Ammon's horn (tissue), 1 donor: ENCODE measurements at places on chromosomes 7 and 10.

GRCh38 chr10:12699781-12700556 lies 301.5 kb downstream of the CCDC3 start:
- no peak for DNase-seq

DNA sequence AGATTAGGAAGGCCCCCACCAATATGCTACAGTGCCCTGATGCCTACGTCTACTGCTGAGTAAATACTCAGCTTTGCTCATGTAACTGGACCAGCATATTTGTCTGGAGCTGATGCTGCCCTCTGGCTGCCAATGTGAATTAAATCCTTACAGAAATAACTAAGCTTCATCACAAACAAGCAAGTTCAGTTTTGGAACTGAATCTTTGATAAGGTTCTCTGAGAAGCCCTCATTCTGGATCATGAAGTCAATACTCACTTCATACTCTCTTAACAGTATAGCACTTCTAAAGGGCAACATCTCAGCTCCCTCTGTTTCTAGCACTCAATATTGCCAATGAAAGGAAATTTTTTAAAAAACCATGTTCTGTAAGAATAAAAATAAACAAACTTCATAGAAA lies 246.7 kb downstream of the ETV1 start:
- DNase-seq: peak; percentile 84

GRCh38 chr7:106895246-106895864 lies 30.3 kb downstream of the PIK3CG start:
- DNase-seq: peak; percentile 33

- no peak for DNase-seq
Observed at GRCh38 chr10:110919349-110919931, at the start of gene SHOC2. TSS of gene SHOC2 (plus strand) at chr10:110919604. CDS start at chr10:110964359, 44,755 bp downstream.

DNA sequence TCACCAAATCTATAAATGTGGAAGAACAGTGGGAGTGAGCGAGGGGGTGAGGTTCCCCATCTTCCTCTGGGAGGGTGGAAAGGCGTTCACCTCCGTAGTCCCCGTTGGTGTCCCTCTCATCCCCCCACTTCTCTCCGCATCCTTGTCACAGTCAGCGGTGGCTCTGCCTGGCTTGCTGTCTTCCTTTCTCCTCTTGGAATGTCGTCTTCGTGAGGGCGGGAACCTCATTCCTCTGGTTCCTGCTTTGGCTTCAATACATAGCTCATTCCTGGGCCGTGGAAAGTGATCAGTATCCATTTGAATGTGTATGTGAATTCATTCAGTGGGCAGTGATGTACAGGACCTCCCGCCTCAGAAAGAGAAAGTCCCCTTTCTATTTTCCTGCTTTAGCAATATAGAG lies 289.4 kb downstream of the CAMK1D start:
- DNase-seq: no peak

DNA sequence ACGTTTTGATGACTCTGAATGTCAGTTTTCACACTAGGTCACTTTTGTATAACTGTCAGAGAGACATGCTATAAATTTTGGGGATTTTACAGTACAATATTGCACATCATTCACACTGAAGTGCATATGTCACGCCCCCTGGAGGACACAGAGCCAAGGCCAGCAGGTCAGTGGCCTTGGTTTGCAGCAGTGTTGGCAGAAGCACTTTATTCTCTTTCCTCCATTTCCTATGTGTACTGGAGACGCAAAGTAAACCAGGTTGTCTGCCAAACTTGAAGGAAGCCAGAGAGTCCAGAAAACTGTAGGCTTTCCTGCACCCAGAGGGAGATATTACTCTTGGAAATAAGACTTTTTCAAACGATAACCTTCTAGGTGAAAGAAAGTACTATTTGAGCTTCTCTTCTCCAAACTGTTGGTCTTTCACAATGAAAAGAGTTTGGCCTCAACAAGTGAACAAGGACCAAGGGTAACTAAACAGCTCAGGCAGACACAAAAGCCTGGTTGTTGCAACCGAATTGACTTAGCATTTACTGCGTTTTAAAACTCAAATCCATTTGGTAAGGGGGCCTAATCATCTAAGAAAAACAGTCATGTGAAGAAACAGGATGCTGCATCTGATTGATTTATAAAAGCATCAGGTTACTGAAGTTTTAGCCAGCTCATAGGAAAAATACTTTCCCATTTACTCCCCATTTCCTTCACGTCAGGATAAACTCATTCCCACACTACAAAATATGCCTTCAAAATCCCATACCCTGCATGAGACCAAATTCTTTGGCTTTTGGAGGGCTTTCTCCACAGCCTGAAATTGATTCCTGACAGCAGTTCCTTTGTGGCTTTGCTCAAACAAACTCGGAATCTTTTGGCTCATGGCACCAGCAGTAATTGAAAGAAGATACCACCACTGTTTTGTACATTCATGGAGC lies 83.0 kb upstream of the SEC61G start:
- DNase-seq: no peak

DNA sequence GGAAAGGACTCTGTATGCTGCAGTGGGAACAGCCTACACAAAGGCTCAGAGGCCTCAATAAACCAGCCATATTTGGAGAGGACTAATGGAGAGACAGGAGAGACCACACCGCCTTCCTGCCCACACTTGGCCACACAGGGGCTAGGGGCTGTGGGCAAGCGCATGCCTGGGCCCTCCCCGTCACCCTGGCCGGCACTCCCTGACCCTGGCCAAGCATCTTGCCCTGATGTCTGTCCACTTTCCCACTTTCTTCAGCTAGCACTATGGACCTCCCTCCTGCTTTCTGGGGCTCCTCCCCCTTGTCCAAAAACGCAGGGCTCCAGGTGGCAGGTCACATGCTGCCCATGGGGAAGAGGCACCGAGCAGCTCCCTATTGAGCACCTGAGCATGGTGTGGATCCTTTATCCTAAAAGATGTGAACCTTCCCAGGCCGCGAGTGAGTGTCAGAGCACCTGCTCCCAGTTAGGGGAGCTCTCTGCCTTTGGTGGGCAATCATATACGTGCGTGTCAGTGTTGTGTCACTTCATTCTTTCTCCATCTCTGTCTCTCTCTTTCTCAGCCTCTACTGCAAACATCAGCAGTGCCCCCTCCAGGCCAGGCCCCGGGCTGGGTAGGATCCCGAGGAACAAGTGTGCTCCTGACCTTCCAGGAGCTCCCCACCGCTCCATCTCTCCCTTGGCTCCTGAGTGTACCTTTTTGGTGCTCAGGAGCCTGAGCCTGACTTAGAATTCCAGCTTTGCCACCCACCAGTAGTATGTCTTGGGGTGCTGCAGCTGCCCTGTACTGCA lies 74.0 kb downstream of the ZMIZ1 start:
- no peak for DNase-seq

DNA sequence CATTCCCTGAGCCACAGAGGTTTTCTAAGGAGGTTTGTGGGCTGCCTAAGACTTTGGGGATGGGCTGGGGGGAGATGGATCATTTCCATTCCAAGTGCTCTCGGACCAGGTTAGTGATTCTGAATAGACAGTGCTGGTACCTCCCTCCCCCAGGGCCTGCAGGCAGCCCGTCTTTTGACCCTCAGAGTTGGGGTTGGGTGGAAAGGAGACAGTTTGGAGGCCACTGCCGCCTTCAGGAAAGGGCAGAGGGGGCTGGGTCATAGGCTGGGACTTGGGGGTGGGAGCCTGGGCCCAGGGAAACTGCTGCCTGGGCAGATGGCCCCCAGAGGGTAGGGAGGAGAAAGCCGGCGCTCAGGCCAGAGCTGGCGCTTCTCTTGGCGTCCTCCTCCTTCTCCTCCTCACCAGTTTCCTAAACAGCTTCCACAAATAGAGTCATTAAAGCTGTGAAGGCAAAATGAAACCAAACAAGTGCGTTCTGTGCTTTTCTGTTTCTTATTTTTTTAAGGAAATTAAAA lies 4.4 kb downstream of the UNC5B start:
- no peak for DNase-seq

- DNase-seq: no peak
Observed at GRCh38 chr10:14447094-14447839, 116.5 kb upstream of the FRMD4A start.

DNA sequence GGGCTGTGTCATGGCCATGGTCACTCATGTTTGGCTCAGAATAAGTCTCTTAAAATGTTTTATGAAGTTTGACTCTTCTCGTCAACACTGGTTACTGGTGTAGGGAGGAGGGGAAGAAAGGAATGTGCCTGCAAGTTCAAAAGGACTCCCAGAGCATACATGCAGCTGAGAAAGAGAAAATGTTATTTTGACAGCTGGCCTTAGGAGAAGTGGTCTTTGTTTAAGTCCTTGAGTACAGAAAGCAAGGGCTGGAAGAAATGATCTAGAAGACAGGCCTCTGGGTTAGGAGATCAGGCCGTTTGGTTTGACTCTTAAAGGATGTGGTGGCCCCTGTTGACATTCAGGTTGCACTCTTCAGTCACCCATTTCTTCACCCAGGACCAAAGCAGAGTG lies 245.5 kb downstream of the REEP3 start:
- no peak for DNase-seq

DNA sequence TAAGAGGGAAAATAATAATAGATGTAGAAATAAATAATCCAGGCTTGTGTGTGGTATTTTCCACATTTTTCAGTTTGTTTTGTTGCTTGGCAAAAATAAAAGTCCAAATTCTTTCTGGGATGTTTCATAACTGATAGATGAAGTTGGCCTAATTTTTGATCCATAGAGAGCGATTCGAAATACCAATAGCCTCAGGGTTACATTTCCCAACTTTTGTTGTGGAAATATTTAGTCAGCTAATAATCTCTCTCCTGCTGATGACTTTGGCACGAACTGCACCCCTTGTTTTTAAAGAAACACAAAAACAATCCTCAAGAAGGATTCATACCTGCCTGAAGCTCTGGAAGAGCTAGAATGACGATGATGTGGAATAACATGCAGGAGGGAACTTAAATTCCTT lies 483.2 kb downstream of the ADRA2A start:
- no peak for DNase-seq

DNA sequence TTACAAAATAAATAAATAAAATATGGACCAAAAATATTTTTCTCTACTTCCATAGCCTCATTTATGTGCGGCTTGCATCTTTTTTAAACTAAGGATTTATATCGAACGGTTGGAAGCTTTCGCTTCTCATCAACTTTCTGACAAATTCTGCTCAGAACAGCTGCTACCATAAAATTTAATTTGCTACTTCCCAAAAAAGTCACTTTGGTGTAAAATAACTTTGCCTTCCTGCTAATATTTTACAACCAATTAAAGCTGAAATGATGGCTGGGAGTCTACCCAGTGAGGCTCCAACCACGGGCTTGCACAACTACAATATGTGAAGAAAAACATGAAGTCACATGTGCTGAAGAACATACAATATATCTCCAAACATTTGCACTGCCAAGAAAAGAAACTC lies 253.1 kb upstream of the NEBL start:
- no peak for DNase-seq

DNA sequence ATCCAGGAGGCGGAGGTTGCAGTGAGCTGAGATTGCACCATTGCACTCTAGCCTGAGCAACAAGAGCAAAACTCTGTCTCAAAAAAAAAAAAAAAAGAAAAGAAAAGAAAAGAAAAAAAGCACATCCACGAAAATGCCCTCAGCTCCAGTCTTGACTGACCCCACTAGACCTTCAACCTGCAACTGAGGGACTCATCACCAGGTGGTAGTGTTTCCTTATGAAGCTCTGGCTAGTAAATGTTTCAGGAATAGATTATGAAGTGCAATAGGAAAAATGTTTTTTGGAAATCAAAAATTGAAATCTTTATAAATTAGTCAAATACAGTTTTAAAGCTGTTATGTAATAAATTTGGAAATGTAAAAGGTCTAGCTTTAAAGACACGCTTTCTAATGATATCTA lies 22.4 kb downstream of the TLL2 start:
- DNase-seq: no peak

GRCh38 chr7:81207801-81208200 lies 288.9 kb upstream of the SEMA3C start:
- no peak for DNase-seq

DNA sequence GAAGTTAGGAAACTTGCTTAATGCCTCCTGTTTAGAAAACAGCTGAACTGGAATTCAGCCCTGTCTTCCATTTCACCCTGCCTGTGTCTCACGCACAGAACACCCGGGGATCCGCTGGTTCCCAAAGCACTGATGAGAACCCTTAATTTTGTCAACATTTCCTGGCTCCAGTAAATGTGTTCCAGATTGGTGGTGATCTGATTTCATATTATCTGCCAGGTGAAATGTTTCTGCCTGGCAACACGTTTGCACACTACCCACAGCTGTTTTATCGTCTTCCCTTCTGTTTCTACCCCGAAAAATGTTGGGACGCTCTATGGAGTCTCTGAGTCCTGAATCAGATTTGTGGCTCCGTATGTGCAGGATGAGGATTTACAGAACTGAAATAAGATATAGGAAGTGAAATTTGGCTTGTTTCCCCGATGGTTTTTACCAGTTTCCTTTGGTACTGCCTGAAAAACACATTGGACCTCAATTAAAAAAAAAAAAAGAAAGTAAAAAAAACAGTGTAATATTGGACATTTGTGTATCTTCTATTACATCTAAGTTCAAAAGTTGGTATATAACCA lies 29.0 kb downstream of the MRC1 start:
- peak; percentile 30 for DNase-seq

GRCh38 chr10:52864201-52865106 lies 91.9 kb upstream of the MBL2 start:
- no peak for DNase-seq

DNA sequence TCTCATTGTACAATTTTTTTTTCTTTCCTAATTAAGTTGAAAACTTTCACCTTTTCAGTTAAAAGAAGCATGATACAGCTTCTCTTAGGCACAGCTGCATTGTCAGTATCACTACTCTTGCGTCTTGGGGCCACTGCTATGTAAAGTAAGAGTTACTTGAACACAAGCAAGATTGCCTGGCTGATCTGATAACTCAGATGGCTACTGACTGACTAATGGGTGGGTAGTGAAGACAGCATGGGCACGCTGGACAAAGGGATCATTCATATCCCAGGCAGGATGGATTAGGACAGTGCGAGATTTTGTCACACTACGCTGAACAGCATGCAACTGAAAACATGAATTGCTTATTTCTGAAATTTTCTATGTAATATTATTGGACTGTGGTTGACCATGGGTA lies 11.6 kb upstream of the ADAMTS14 start:
- DNase-seq: peak; percentile 91

DNA sequence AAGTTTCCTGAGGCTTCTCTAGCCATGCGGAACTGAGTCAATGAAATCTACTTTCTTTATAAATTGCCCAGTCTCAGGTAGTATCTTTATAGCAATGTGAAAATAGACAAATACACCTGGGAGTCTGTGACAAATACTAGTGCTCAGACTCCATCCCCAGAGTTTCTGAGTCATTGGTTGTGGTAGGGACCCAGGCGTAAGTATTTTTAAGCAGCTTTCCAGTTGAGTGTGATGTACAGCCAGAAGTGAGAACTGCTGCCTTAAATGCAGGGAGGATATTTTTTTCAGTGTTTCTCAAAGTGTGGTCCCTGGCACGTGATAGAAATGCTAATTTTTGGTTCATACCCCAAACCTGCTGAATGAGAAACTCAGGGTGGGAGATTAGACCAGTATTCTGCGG lies 121.7 kb downstream of the SORCS3 start:
- no peak for DNase-seq

DNA sequence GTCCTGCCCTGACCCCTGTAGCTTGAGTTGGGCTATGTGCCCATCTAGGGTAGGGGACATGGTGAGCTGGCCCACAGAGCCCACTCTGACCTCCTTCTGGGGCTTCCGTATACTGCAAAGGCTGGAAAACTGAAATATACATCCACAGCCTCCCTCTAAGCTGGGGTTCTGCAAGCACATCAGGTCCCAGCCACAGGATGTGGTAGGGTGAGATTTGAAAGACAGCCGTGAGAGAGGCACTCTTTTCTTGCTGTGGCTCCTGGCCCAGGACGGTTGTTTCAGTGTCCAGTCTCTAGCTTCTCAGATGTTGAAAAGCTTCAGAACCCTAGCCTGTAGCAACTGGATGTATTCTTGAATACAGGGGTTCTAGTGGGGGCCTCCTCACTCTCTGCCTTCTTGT lies 60.1 kb upstream of the ADRB1 start:
- DNase-seq: no peak
